ENCODE measurements at places on chromosomes 2 and 18. TPM values are rescaled to one million over a fixed set of nuclear protein-coding genes. Genes with fewer than 3 reads are reported as not detected.

DNA sequence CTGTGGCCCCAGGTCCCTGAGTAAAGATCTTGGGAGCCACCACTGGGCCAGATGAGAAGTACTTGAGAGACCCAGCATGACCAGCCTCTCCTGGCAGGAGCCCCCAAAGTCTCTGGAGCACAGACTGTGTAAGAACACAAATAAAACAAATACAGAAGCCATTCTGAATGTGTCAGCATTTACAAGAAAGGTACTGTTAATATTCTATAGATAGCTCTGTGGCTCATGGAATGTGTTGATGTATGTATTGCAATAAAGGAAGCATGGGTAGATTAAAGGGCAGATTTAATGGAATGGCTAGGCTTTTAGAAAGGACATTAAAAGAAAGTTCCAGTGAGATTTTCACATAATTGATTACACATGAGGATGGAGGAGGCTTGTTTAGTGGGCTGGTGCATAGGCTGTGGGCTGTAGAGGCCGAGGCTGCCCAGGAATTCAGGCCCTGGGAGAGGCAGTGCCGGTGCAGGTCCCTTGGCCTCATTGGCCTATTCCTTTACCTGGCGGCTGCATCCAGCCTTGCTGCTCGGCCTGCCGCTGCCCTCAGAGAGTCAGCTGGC is 127.7 kb upstream of the DLX2 start:
- H3K27ac ChIP-seq, result no peak overlapping the region
- no peak for DNase-seq
- H3K4me1 ChIP-seq, result peaks cover 7% of the 10 kb centered on the region
- no peak overlapping the region for H3K4me3 ChIP-seq

DNA sequence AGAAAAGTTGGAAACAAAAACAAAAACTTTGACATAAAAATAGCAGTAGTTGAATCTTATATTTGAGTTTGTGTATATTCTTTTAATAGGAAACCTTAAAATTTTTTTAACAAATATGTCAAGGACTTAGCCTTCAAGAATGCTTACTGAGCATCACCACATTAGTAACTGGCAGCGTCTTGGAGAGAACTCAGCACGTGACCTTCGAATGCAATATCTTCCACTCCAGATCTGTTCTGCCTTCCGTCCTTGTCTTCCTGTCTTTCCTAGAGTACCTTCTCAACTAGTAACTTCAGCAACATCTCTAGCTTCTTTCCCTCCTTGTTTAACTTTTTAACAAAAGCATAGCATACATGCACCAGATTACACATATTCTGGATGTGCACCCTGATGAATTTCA is 972 bp downstream of the RSAD2 start:
- no peak overlapping the region for H3K4me3 ChIP-seq
- no peak for DNase-seq
- no peaks in the 10 kb centered on the region for H3K27me3 ChIP-seq

DNA sequence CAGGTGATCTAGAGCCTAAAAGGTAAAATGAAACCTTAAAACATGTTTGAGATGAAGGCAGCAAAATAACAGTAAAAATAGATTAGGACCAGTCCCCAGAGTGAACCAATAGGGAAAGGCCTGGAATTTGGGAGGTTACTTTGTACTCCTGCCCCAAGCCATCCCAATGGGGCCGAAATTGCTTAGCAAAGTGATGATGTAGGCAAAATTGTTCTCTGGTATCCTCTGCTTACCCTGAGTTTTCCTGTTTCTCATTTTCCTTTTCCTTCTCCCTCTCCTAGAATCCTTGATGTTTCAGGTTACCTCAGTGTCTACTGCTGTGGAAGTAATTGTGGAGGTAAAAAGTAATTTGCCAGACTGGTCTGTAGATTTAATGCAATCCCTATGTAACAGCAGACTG is 92.9 kb downstream of the TRABD2A start:
- no peaks in the 10 kb centered on the region for H3K36me3 ChIP-seq
- H3K27ac ChIP-seq, result no peak overlapping the region
- DNase-seq, result no peak
- no peaks in the 10 kb centered on the region for H3K4me1 ChIP-seq

DNA sequence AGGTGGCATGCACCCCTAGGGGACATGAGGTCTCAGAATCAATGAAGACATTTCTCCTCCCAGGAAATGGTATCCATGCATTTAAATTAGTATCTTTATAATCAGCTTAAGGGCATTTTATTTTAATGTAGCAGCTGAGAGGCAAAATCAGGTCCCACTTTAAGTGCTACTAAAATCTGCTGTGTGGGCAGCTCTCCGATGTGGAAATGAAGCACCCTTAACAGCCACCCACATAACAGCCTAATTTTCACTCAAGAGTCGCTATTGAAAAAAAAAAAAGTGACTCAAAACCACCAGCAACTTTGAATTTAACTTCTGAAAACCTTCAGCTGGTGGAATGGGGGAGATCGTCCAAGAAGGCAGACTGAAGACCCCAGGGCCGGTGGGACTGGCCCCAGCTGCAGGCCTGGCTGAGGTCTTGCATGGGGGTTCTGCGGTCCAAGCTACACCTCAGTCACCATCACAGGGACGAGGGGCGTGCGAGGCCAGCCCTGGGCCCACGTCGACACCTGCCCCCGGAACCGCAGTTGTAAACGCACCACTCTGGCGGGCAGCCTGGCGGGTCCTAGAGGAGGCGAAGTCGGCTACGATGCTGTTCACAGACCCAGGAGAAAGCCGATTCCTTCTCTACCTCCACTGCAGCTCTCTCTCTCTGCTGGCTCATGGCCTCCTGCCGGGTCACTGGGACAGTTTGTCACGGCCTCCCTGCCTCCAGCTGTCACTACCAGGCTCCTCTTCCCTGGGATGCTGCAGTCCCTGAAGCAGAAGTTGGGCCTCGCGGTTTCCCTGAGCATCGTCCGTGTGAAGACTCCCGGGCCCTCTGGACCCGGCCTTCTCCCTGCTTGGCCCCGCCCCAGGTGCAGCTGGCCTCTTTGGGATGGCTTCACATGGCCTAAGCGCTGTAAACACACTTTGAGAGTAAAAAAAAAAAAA is 111.9 kb downstream of the KCNF1 start:
- DNase-seq, result no peak
- H3K4me3 ChIP-seq, result no peak overlapping the region
- H3K27ac ChIP-seq, result no peak overlapping the region
- no peaks in the 10 kb centered on the region for H3K4me1 ChIP-seq

DNA sequence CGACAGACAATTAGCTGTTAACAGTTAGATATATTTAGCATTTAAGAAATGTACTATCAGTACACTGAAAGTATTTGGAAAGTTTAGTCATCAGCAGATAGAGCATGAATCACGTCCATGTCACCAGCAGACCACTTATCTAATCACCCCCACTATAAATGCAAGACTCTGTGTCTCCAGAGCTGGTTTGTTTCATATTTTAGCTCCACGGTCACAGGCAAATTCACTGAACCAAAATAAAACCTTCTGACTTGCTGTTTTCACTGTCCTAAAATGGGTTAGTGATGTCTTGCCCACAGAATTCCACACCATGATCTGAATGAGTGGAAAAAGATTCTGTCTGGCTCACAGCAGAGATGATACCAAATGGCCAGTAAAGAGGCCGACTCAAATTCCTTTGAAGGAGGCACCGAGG is 64.9 kb downstream of the CDH2 start:
- no peak for DNase-seq
- peaks cover 30% of the 10 kb centered on the region for H3K4me1 ChIP-seq
- H3K27ac ChIP-seq, result peak overlapping the region; percentile 48

DNA sequence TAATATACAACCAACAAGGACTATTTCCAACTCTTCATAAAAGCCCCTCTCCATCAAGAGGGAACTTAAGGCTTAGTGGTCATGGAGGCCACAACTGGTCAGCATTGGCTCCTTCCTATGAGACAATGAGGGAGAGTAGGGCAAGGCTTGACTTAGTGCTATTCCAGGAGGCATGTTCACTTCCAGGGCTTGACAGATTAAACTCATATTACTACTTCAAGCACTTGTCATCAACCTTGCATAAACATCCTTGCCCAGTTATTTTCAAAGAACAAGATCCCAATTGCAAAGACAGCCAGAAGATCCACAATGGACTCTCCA is 133.4 kb downstream of the FTCDNL1 start:
- H3K27ac ChIP-seq, result no peak overlapping the region
- H3K36me3 ChIP-seq, result no peaks in the 10 kb centered on the region
- no peaks in the 10 kb centered on the region for H3K27me3 ChIP-seq
- no peak overlapping the region for H3K4me3 ChIP-seq

DNA sequence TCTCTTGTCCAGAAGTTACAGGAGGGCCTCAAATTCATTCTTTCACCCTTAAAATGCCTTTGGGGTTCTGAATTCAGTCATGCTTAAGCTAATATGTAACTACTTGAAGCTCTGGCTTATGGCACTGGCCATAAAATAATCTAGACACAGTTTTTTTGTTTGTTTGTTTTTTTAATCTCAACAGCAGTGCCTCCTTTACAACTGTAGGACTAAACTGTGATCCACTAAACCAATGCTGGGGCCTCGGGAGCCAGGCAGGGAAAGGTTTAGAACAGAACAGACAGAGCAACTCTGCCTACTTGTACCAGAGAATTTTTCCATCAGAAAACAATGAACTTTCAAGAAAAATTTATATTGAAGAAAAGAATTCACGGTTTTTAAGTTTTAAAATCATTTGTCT is 1.7 kb downstream of the STAM2 start:
- H3K27ac ChIP-seq, result no peak overlapping the region
- H3K4me1 ChIP-seq, result peaks cover 30% of the 10 kb centered on the region
- H3K27me3 ChIP-seq, result no peaks in the 10 kb centered on the region

- no peak overlapping the region for H3K27ac ChIP-seq
- no peaks in the 10 kb centered on the region for H3K36me3 ChIP-seq
- H3K4me1 ChIP-seq, result no peaks in the 10 kb centered on the region
- DNase-seq, result no peak
Observed at GRCh38 chr2:57693965-57694364, 352.6 kb upstream of the VRK2 start.

GRCh38 chr2:1856922-1857321 is 112.6 kb upstream of the PXDN start:
- H3K27me3 ChIP-seq, result no peaks in the 10 kb centered on the region
- H3K4me1 ChIP-seq, result no peaks in the 10 kb centered on the region
- no peak overlapping the region for H3K4me3 ChIP-seq
- no peaks in the 10 kb centered on the region for H3K36me3 ChIP-seq

GRCh38 chr2:199431746-199432213 is 26.0 kb downstream of the SATB2 start:
- no peak overlapping the region for H3K4me3 ChIP-seq
- no peak for DNase-seq
- no peaks in the 10 kb centered on the region for H3K4me1 ChIP-seq

DNA sequence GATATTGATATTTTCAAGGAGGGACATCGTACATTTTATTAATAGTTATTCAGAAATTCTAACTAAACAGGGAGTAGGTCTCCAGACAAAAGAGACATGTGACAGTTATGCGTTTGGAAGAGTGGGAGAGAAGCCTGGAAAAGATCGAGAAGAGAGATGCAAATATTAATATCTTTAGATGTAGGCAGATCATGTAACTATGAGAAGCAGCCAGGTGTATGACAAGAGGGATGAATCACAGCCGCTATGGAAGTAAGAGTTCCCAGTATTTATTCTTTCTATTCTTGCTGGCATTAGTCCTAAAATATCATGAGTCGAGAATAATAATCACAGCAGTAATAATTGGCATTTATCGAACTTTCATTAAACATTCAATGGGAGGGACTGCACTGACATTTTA is 140.2 kb downstream of the CSRNP3 start:
- H3K4me3 ChIP-seq, result no peak overlapping the region
- H3K4me1 ChIP-seq, result no peaks in the 10 kb centered on the region
- no peaks in the 10 kb centered on the region for H3K36me3 ChIP-seq
- no peak overlapping the region for H3K27ac ChIP-seq

DNA sequence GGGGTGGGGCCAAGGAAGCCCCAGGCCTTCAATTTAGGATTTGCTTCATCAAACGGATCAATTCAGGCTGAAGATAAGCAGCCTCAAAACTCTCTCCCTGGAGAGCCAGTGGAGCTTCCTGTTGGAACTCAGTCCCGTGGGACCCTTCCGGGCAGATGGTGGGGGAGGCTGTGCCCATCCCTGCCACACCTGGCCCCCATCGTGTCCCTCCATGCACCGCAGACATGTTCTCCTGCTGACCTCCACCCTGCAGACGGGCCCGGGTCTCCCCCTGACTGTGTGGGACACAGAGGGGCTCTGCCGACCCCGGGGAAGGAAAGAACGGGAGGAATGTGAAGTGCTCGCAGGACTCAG is 144.2 kb downstream of the TPO start:
- H3K27ac ChIP-seq, result no peak overlapping the region
- no peaks in the 10 kb centered on the region for H3K36me3 ChIP-seq
- H3K27me3 ChIP-seq, result no peaks in the 10 kb centered on the region
- no peak for DNase-seq
- no peak overlapping the region for H3K4me3 ChIP-seq

GRCh38 chr2:179340678-179341077 is 76.0 kb upstream of the SESTD1 start:
- H3K36me3 ChIP-seq, result no peaks in the 10 kb centered on the region
- H3K4me3 ChIP-seq, result no peak overlapping the region
- DNase-seq, result no peak
- no peaks in the 10 kb centered on the region for H3K27me3 ChIP-seq
- H3K27ac ChIP-seq, result no peak overlapping the region

DNA sequence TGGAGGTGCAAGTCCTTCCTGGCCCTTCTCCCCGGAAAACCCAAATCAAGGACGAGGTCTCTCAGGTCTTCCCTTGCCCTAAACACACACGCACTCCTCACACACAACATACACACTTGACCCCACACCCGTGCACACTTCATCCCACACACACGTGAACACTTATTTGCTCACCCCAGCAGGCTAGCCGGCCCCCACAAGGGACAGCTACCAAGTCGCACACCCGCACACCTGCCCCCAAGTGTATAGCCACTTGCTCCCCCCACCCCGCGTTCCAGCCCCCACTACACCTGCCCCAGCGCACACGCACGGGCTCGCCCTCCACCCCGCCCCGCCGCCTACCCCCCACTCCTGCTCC is 359 bp downstream of the TGFBRAP1 start:
- no peak for DNase-seq
- peaks cover 7% of the 10 kb centered on the region for H3K4me1 ChIP-seq
- no peaks in the 10 kb centered on the region for H3K27me3 ChIP-seq
- peak overlapping the region; percentile 80 for H3K4me3 ChIP-seq

- no peaks in the 10 kb centered on the region for H3K36me3 ChIP-seq
- peaks cover 10% of the 10 kb centered on the region for H3K4me1 ChIP-seq
- no peak overlapping the region for H3K27ac ChIP-seq
- no peak for DNase-seq
- no peak overlapping the region for H3K4me3 ChIP-seq
Observed at GRCh38 chr2:110674620-110675555, 3.0 kb downstream of the BUB1 start.

- H3K36me3 ChIP-seq, result no peaks in the 10 kb centered on the region
- no peak for DNase-seq
- no peaks in the 10 kb centered on the region for H3K27me3 ChIP-seq
- H3K27ac ChIP-seq, result peak overlapping the region; percentile 81
- H3K4me1 ChIP-seq, result peaks cover 91% of the 10 kb centered on the region
Observed at GRCh38 chr2:46335391-46336282, 38.4 kb downstream of the EPAS1 start.

Gene FOXI3
- not detected for polyA plus RNA-seq

Gene DCDC2C
- polyA plus RNA-seq, result not detected

Gene EFR3B
- 0.14 TPM for polyA plus RNA-seq

Gene LYPD1
- polyA plus RNA-seq, result 0.46 TPM

Gene LAMA3
- 0.46 TPM for polyA plus RNA-seq

Gene KLHL14
- polyA plus RNA-seq, result 0.21 TPM

Gene MLPH
- polyA plus RNA-seq, result 22.1 TPM
